ENCODE measurements at places on chromosomes 7 and 10.

- no peak for DNase-seq
Measured at GRCh38 chr7:85423209-85423895, 236.5 kb upstream of the SEMA3D start.

- peak; percentile 66 for DNase-seq
Measured at GRCh38 chr7:98878365-98879197, at the start of gene TRRAP. TSS of gene TRRAP (plus strand) at chr7:98878532. CDS start at chr7:98881151, 2,619 bp downstream.

- no peak for DNase-seq
Measured at GRCh38 chr7:129338450-129338849, 95.8 kb upstream of the STRIP2 start.

DNA sequence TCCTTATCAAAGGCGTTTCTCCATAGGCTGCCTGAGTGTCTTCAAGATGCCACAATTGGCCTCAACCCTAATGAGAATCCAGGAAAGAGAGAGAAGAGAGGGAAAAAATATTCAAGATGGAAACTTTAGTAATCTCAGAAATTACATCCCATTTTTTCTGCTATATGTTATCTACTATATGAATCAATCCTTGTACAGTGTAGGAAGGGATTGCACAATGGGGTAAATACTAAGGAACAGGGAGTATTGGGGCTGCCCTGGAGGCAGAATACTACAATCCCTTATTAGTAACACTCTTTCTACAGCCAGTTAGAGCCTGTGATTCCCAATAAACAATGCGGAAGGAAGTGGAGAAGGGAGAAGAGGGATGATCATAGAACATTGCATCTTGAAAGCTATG lies 27.9 kb downstream of the TFPI2 start:
- no peak for DNase-seq

- no peak for DNase-seq
Measured at GRCh38 chr10:816958-817357, 114.5 kb downstream of the LARP4B start.

DNA sequence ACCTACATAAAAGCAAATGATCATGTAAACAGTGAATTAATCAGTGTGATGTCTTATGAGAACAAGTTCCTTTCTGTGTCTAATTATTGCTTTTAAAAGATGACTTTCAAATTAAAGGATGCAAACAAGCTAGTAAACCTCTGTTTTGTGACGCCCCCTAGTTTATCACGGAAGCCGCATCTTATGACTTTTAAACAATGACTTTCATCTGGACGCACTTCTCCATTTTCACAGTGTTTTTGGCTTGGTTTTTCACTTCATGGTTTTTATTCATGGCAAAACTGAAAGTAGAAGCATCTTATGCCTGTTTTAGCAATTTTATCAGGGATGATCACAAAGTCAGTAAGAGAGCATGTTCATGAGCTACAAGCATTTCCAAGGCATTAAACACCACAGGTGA lies 35.0 kb downstream of the ITGA8 start:
- no peak for DNase-seq

DNA sequence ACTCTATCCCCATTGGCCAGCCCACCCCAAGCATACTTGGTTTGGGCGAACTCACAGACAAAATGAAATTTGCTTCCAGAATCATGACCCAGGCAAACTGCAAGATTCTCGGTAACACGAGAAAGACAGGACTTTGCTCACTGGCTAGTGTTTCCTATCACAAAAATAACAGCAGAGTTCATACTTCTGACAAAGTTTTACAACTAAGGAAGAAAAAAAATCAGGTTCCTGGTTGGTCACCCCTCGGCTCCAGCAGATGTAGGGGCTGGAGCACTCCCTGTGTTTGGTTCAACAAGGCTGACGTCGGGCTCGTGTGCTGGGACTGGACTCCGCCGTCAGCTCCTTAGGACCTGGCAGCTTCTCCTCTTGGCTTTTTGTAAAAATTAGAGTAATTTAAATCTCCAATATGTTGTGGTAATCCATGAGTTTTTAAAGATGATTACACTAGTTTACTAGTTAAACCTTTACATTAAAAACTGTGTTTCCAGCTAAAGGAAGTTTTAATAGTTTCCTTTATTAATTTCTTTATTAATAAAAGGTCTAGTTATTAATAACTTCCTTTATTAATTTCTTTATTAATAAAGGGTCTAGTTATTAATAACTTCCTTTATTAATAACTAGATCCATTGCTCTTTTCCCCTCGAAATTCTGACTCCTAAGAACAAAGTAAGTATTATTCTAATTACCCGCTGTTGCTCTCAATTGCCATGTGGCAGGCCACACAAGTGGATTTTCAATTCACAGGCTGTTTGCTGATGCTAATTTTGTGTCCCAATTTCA lies 115.6 kb upstream of the RNF32 start:
- DNase-seq = no peak

- DNase-seq = no peak
Measured at GRCh38 chr7:10685040-10685439, 288.6 kb upstream of the PHF14 start.

DNA sequence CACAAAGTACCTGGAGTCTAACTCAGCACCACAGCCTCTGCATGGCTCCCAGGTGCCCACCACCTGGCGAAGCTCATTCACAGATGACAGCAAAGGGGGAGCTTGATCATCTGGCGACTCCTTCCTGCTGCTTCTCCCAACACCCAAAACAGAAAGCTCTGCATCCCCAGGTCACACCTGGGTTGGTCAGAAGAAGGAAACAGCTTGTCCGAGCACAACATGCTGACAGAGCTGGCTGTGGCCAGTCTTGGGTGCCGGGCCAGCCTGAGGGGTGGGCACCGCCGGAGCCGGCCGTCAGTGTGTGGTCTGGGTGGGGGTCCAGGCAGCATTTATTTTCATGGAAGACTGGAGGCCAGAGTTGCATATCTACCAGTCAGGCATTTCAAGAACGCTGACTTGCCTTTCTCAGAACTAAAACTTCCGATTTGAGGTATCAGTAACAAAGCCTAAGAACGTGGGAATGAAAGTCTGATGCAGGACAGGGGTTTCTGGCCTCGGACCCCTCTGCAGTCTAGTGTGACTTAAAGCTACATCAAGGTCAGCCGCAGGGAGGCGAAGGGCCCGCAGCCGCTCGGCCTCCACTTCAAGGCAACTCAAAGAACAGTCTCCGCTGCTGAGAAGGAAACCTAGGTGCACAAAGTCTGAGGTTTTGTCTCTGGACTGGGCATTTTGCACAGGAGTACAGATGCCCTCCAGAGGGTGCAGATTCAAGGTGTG lies 109.6 kb downstream of the CYTH3 start:
- DNase-seq = no peak

DNA sequence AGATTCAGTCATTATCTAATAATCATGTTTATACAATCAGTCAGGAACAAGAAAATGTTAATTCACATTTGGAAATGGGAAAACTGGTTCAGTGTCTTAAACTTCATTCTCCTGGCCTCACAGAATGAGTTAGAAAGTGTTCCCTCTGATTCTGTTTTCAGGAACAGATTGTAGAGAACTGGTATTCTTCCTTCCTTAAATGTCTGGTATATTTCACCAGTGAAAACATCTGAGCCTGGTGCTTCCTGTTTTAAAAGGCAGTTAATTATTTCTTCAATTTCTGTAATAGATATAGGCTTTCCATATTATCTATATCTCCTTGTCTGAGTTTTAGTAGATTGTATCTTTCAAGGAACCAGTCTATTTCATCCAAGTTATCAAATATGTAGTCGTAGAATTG lies 97.1 kb upstream of the TMEM168 start:
- DNase-seq = no peak

GRCh38 chr7:100676501-100677306 lies 3.2 kb downstream of the GNB2 start:
- DNase-seq = no peak

DNA sequence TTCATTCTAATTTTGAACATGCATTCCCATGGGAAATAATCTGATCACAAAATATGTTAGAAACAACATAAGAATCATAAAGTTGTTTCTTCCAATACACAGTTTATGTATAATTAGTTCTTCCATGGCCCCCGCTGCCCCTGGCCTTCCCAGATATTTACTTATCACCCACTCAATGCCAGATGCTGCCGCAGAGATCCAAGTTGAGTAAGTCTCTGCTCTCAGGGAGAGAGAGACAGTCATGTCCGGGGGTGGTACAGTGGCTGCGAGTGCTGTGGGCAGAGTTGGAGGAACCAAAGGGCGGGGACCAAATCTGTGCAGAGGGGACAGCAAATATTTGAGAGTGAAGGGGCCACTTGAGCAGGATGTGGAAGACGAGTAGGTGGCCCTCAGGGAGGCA lies 37.1 kb downstream of the COL26A1 start:
- DNase-seq = no peak

GRCh38 chr10:111297351-111297848 lies 220.6 kb downstream of the ADRA2A start:
- DNase-seq = no peak

- DNase-seq = no peak
Measured at GRCh38 chr7:139918480-139918879, 89.4 kb downstream of the TBXAS1 start.

- no peak for DNase-seq
Measured at GRCh38 chr7:43309706-43310022, 197.2 kb downstream of the HECW1 start.

DNA sequence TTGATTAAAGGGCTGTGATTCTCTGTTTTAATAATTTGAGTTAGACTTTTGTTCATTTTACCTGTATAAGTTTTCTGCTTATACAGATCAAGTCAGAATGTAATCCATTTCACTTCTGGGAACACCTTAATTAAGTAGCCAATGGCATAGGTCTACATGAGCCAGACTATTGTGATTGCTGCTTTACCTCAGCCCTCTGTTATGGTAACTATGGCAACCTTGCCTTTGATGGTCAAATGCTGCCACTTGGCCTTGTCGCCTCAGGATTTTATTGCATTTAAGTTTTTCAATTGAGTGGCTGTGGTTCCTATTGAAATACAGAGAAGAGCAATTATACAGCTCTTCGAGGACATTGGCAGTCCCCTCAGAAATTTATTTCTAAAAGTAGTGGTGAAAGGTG lies 64.3 kb upstream of the TMEM106B start:
- no peak for DNase-seq

DNA sequence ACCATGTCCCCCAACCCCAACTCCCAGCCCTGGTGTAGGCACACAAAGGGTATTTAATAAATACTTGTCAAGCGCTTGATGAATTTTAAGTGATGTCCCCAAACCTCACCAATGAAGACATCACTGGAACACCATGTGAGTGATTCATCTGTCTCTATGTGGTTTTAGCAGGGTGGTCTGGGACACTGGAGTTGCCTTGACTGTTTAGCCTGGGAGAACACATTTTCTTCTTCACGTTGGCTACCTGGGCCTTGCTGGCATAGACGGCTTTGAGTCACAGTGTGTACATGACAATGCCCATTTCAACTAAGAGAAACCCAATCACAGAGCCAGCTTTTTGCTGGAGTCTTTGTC lies 24.8 kb upstream of the SHH start:
- DNase-seq = no peak

DNA sequence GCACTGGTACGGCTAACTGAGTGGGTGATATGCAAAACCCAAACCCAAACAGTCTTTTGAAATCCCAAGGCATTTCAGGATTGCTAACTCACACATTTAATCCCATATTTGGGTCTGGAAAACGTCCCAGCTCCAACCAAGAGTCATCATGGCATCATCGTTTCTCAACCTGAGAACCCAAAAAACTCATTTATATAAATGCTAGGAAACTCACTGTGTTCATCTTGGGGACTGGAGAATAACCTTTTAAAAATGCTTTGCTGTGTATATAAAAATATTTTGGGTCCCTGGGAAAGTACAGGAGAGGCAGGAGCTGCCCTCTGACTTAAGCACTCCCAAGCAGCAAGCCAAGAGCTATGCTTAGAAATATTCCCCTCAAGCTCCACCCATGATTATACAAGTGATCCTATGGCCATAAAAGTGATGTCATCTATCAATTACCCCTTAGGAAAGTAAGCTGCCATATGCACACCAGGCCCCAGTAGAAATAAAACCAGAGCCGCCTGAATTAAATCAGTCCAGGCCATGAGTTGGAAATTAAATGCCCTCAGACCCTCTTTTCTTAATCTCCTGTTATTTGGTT lies 352.1 kb downstream of the FRMD4A start:
- no peak for DNase-seq

- DNase-seq = no peak
Measured at GRCh38 chr10:95663496-95663895, 7.0 kb upstream of the ALDH18A1 start.

GRCh38 chr7:151420144-151420543 lies 10.3 kb upstream of the WDR86 start:
- DNase-seq = no peak

DNA sequence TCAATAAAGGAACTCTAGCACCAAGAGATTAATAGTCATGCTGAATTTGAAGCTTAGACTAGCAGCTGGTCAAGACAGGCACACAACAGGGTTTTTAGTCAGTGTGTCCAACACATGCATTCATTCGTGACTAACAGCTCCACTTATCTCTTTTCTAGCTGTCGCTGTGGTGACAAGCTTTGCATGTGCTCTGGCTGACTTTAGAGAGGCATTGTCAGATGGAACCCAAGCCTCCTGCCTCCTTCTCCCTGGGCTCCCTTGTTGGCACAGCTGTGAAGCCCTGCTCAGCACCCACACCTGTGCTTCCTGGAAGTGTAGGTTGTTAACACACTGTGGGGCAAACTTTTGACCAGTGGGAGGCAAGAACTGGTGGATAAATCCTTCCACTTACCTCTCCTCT lies 9.8 kb upstream of the AGK start:
- no peak for DNase-seq

- DNase-seq = no peak
Measured at GRCh38 chr10:118911363-118911762, 118.2 kb upstream of the NANOS1 start.

DNA sequence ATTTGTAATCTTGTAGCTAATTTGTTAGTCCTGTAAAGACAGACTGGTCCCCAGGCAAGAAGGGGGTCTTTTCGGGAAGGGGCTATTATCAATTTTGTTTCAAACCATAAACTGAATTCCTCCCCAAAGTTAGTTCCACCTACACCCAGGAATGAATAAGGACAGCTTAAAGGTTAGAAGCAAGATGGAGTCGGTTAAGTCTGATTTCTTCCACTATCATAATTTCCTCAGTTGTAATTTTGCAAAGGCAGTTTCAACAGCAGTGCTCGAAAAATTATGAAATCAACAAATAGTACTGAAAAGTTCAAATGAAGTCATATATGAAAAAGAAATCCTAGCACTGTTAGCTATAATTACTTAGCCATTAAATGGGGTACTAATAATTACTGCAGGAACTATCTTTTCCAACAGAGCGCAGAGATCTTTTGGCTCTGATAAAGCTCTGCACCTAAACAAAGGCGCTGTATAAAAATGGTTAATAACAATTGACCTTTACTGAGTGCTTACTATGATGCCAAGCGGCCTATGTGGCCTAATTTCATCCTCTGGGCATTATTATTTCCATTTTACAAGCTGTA lies 756 bp upstream of the SEC24C start:
- no peak for DNase-seq

- DNase-seq = no peak
Measured at GRCh38 chr10:37821237-37821636, 36.2 kb downstream of the ZNF248 start.
